ENCODE measurements at places on chromosomes 11 and 22.
A peak's percentile ranks its signal among the peaks of the same experiment; 100 is the strongest.

- DNase-seq: no peak
Observed at GRCh38 chr11:37465221-37465620, 867.2 kb upstream of the RAG2 start.

DNA sequence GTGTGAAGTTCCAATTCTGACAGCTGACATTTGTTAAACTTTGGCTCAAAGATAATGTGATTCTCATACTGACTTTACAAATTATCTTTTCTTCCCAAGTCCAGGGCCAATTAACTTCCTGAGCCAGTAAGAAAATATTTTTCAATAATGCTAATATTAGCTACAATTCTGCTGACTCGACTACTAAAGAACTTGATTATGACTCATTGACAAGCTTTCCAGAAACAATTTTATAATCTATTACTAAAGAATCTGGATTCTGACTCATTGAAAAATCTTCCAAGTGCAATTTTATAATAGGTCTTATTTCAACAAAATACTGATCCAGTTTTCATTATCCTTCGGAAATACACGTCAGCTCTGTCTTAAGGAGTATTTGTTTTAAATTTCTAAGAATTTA lies 12.9 kb upstream of the XKR3 start:
- DNase-seq: no peak

DNA sequence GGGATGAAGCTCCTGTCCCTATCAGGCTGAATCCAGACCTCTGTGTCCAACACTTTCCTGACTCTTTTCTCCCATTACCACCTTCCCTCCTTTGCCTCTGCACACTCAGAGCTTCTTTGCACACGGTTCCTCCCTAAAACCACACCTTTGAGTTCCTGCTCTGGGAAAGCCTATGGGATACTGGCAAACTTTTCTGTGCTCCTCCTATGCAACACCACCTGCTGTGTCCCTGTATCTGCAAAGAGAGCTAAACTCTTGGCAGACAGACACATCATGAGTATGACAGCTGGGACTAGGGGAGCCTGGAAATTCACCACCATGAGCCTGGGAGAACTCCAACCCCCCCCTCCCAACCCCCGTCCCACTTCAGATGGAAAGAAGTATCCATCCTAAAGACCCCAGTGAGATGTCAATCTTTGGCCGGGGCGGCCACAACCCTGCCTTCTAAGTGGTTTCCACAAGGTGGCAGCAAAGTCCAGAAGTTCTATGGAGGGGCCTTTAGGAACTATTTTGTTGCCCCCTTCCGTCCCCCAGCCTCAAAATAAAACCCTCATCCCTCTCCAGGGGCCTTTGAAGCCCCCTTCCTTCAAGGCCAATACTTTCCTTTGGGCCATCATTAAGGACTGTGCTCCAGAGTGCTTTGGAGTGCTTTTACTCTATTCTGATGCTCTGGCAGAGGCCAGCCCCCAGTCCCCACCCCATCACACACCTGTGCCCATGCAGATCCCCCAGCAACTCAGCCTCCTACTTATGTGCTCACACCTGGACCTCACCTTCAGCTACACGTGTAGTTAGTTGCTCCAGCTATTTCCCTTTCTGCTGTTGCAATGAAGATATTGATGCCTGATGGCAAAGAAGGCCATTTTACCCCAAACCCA lies 19.4 kb downstream of the HTR3A start:
- no peak for DNase-seq

GRCh38 chr11:58625826-58626460 lies 3.5 kb downstream of the CNTF start:
- DNase-seq: no peak

DNA sequence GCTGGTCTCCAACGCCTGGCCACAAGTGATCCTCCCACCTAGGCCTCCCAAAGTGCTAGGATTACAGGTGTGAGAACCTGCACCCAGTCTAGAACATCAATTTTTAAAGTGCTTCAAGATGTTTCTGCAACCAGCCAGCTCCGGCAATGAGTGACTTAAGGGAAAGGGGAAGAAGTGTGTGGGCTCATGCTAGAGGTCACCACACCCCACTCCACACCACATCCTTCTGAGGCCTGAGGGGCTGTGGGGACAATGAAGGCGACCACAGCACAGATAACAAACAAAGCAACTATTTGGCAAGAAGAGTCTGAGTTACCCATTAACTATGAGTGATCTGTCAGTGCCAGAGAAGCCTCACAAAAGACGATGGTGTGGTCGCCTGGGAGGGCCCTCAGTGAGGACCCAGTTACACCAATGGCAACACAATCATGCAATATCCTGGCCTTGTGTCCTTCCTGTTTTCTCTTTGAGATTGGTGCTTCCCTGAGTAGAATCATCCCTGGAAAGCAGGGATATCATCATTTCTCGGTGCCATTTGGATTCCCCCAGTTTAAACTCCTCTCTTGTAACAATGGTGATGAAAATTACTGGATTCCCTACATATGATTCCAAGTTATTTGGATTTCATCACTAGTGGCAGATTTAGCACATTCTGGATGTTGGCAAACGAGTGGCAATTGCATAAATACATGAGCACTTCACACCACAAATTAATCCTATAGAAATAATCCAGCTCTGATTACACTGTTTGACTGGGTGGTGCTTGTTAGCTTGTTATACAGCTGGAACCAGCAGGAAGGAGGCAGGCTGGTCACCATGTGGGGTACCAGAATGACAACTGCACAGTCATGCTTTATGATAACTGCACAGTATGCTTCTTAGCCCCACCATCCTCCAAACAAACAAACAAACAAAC lies 18.4 kb downstream of the ABTB2 start:
- no peak for DNase-seq

DNA sequence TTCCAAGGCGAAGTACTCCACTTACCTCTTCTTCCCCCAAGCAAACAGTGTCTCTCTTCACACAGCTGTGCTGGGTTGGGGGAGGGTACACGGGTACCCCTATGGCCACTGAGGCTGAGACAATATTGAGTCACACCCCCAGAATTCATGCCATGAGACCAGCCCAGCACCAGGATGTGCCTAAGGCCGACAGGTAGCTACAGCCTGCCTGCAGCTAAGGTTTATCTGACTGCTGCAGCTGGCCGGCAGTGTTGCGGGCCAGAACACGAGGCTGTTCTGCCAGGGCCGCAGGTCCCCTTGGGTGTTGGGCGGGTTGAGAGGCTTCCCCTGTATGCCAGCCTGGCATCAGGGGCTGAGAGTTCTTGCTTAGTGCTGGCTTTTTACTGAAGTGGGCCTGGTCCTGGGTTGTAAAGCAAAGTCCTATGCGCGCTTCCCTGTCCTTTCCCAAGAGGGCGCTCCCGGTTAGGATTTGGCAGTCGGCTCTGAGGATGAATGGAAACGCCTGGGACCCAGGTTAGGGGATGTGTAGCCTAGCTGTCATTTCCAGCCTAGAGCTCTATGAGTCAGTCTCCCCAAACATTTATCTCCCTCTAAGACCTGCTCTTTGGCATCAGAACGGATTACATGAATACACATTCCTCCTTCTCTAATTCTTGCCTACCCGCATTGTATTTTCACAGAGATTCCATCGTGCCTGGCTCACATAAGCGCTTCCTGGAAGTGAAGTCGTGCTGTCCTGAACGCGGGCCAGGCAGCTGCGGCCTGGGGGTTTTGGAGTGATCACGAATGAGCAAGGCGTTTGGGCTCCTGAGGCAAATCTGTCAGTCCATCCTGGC lies 7.1 kb downstream of the USP18 start:
- DNase-seq: peak; percentile 70

GRCh38 chr22:35140879-35141745 lies 75.2 kb downstream of the ISX start:
- DNase-seq: no peak

- peak; percentile 39 for DNase-seq
Observed at GRCh38 chr22:39214383-39215069, 30.3 kb downstream of the PDGFB start.

DNA sequence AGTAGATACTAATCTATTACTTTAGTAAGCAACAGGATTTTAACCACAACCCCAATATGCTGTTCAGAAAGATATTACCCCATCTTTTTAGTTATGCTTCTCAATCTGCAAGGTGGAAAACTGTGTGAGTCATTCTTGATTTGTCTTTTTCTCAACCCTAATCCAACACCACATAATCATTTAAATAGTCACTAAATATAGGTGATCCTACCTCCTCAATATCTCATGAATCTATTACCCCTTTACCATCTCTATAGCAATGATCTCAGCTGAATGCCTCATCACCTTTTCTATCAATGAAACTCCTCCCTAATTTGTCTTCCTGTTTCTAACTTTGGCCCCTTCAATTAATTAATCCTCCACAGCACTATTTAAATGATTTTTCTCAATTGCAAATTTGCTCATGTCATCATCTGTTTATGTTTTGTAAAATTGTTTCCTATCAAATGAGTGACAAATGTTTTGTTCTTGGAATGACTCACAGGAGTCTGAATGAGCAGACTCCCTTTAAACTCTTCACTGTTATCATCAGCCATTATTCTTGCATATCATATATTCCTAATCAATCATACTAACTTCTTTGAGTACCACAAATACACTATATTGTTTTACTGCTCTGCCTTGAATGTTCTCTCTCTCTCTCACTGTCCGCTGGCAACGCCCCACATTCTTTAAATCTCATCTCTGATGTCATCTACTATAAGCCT lies 26.1 kb downstream of the SNX19 start:
- no peak for DNase-seq

DNA sequence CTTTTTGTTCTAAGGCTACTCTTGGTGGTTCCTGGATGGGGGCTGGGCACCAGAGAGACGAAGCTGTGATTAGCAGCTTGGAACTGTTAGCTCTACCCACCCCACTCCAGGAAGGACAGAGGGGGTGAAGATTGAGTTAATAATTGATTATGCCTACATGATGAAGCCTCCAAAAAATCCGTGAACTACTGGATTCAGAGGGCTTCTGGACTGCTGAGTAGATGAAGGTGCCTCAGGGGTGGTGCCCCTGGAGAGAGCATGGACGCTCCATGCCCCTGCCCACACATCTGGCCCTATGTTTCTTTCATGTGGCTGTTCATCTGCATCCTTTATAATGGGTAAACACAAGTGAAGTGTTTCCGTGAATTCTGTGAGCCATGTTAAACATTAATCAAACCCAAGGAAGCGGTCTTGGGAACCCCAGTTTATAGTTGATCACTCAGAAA lies 47.3 kb upstream of the CYP2D6 start:
- no peak for DNase-seq

DNA sequence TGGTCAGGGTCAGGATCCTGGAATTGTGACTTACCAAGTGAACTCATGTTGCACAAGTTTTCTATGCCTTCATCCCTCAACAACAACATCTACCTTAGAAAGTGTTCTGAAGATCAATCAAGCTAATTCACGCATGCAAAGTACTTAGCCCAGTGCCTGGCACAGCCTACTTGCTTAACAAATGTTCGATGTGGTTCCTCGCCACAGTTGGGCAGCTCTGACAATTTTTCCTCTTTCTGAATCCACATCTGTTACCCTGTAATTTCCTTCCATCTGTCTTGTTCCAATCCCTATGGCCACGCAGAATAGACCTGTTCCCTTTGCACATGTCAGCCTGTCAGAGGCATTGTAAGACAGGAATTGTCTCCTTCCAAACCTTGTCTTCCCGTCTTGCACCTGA lies 1415.2 kb downstream of the TBC1D22A start:
- DNase-seq: no peak

- no peak for DNase-seq
Observed at GRCh38 chr22:44907765-44908737, 101.8 kb downstream of the PHF21B start.

DNA sequence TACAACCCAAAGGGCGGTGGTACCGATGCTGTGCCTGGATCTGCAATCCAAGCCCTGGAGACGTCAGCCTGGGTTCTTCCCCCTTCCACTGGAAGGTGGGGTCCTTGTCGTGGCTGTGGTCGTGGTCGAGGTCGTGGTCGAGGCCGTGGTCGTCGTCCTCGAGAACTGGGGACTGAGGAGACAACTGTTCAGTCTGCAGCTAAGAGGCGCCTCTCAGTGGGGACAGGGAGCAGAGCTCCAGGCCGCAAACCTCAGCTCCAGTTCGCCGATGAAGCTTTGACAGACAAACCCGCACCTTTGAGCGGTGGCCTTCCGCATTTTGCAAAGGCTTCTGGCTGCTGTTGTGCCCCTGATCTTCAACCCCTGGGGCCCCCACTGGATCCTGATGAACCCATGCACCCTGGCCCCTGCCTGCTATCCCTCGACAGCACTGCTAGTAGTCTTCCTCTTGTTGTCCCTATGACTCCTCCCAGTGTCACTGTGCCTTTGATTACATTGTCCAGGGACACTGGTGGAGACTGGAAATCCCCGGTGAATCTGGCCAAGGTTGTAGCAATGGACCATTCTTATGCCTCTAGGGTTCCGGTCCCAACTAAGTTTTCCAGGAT lies 1.5 kb downstream of the KDM4F start:
- no peak for DNase-seq

- peak; percentile 95 for DNase-seq
Observed at GRCh38 chr11:57499413-57499982, 16.0 kb downstream of the SLC43A1 start.

DNA sequence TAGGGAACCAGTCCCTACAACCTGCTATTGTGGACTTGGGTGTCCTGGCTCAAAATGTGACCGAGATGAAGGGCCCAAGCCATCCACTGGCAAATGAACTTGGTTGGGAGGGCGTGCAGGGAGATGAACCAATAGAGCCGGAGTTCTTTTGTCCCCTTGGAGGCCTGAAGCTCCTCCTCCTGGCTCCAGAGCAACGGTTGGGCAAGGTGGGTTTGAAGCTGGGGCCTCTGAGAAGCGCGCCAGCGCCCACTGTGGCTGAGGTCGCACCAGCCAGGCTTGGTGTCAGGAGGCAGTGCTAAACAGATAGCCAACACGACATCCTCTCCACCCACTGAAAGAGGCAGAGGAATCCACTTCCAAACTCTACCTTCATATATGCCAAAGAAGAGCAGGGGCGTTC lies 36.0 kb upstream of the PACSIN2 start:
- no peak for DNase-seq

DNA sequence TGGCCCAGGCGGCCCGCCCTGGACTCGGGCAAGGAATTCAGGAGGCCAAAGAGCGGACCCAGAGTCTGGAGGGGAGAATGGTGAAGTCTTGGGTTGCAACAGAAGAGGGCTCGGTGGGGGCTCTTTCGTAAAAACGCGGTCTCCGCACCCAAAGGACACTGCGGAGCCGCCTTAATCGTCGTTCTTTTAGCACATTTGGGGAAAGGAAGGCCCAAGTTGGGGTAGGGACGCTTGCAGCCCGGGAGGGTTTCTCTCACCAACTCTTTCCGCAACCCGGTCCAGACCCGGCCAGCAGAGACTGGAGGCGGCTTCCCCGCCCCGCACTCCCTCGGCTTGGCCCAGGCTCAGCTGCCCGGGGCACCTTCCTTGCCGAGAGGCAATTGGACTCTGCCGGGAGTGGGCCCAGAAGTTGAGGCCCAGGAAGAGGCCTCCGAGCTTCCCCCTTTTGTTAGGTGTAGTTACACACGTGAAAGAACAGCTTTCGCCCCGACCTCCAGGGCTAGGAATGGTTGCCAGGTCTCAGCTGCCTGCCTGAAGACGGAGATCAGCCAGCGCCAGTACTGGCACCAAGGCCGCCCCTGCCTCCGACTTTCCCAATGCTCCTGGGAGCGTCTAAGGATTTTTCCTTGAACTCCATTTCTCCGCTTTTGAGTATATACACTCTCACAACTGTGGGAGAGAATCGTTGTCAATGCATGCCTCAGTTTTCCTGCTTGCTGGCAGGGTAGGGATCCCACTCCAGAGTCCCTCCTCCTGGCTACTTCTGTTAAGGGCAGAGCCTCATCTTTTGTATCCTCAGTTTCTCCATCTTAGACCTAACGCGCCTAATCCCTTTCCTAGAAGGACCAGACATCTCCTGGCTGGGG lies 3.7 kb downstream of the ALX4 start:
- no peak for DNase-seq

GRCh38 chr11:47161890-47162289 lies 14.8 kb downstream of the ARFGAP2 start:
- DNase-seq: no peak

All from NT2/D1 (cell line).